ENCODE measurements at places on chromosomes 7 and 10.

- no peak for DNase-seq
Measured at GRCh38 chr7:158705234-158705850, 738 bp upstream of the NCAPG2 start.

DNA sequence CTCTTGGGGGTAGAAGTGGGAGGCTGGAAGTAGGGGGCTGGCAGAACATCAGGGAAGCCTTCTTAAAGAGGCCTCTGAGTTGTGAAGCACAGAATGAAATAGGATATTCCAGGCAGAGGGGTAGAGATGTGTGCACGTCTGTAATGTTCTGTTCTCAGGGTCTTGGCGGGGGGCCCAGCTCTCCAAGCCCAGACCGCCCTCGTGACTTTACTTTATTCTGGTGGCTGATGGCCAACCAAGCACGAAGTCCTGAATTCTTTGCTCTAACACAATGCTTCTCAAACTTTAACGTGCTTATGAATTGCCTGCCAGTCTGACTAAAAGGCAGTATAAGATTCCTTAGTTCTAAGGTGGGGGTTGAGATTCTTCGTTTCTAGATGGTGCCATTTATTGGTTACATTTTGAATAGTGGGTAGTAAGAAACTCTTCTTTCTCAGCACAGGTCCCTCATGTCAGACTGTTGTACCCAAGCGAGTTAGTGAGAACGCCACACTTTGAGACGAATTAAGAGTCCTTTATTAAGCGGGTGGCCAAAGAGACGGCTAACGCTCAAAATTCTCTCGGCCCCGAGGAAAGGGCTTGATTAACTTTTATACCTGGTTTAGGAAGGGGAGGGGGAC is 8.2 kb downstream of the PRXL2A start:
- no peak for DNase-seq

DNA sequence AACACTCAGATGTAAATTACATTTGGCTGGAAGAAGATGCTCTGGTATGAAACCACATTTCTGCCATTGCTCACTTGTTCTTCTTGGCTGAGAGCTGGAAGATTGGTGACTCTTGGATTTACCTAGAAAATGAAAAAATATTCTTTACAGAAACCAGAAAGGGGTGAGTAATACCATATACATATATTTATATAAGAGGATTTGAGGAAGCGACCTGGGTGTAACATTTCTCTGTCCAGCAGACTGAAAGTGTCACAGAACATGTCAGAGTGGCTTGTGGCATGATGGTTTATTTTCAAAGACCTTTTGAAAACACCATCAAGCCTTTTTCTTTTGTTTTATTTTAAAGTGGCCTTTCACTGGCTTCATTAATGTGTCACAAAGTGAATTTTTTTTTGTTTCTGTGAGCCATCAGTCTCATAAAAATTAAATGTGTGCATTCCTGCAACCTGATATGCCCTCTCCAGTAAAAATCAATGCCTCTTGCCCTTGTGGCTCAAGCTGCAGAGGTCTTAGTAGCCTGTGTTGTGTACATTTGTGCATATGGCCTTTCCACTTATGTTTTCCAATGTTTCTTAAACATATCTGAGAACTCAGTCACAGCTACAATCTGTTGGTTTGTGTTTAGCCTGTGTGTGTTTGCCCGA is 23.5 kb downstream of the CREB5 start:
- DNase-seq, result no peak

DNA sequence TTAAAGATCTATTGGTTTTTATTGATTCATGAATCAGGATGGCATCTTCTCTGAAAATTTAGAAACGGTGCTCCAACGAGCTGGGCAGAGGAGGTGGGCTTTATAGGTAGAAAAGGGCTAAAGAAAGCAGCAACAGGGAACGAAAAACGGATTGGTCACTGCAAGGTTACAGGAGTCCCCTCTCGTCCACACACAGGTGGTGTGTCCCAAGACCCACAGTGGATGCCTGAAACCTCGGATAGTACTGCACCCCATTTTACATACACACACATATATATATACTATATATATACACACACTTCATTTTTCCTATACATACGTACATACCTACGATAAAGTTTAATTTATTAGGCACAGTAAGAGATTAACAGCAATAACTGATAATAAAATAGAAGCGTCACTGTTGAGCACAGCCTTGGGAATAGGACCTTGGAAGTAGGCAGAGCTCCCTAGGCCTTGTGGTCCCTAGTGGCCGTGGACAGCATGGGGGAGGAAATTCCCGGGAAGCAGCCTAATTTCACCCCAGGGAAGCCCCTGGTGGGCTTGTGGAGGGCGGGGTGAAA is 737 bp upstream of the NUB1 start:
- no peak for DNase-seq

DNA sequence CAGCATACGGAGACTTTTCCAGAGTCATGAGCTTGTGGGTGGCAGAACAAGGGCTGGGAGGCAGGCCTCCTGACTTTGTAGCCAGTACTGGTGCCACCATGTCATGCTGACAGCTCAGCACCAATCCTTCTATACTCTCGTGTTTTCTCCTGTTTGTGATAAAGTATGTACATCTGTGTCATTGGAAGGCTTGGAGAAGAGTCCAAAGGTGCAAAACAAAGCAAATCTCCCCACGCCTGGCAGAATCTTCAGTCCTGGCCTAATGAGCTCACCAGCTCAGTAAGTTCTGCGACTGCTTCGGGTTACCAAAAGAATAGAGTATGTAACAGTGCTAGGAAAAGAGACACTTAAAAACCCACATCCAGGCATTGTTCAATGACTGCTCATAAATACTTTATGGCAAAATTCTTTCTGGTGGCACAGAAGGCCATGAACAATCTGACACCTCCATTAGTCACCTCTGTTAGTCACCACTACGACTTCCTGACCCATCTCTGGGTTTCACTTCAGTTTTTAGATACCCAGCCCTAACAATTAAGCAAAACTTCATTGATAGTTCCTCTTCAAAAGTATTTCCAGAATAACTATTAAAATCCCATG is 24.5 kb downstream of the STEAP1 start:
- no peak for DNase-seq

DNA sequence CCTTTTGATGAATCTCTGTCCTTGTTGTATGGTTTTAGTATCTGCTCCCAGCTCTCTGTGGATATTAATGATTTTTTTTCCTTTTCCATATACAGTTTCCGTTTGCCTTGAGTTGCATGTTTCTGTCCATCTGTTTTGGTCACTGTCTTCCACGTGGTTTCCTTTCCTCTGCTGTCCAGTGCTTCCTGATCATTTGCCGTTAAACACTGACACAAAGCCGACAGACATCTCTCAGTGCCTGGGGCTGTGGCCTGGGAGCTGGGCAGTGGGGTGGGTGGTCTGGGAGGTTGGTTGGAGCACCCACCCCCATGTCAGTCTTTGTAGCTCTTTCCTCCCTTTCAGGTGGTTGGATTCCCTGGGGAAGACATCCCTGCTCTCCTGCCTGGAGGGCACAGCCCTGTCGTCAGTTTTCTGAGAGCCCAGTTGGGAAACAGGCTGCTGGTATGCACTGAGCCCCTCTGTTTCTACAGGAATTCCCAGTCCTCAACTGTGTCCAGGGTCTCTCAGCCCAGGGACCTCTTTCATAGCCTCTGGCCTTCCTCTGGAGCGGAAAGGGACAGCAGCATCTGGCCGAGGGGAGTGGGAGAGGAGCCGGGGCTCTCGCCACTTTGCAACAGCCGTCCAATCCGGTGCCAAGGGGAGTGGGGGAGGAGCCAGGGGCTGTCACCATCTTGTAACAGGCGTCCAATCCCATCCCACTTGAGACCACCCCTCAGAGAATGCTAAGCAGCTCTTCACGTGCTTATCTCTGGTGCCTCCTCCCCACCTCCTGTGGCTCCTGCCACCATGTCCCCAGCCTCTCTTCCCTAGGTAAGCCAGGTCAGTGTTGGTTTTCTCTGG is 26.7 kb upstream of the MKI67 start:
- DNase-seq, result no peak

All from sciatic nerve (tissue), 2 donors.